ENCODE measurements at places on chromosomes 3 and 15.

DNA sequence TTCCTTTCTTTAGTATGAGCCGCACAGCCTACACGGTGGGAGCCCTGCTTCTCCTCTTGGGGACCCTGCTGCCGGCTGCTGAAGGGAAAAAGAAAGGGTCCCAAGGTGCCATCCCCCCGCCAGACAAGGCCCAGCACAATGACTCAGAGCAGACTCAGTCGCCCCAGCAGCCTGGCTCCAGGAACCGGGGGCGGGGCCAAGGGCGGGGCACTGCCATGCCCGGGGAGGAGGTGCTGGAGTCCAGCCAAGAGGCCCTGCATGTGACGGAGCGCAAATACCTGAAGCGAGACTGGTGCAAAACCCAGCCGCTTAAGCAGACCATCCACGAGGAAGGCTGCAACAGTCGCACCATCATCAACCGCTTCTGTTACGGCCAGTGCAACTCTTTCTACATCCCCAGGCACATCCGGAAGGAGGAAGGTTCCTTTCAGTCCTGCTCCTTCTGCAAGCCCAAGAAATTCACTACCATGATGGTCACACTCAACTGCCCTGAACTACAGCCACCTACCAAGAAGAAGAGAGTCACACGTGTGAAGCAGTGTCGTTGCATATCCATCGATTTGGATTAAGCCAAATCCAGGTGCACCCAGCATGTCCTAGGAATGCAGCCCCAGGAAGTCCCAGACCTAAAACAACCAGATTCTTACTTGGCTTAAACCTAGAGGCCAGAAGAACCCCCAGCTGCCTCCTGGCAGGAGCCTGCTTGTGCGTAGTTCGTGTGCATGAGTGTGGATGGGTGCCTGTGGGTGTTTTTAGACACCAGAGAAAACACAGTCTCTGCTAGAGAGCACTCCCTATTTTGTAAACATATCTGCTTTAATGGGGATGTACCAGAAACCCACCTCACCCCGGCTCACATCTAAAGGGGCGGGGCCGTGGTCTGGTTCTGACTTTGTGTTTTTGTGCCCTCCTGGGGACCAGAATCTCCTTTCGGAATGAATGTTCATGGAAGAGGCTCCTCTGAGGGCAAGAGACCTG is 13.2 kb downstream of the GREM1 start:
- DNase-seq, result peak; percentile 29

DNA sequence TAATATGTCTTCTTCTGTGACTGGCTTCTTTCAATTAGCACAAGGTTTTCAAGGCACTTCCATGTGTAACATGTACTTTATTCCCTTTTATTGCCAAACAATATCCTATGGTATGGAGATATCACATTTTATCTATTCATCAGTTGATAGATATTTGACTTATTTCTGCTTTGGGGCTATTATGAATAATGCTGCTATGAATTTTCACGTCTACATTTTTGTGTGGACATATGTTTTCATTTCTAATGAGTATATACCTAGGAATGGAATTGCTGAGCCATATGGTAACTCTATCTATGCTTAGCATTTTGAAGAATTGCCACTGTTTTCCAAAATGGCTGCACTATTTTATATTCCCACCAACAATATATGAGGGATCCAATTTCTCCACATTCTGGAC is 3.6 kb upstream of the AGTR1 start:
- DNase-seq, result no peak

DNA sequence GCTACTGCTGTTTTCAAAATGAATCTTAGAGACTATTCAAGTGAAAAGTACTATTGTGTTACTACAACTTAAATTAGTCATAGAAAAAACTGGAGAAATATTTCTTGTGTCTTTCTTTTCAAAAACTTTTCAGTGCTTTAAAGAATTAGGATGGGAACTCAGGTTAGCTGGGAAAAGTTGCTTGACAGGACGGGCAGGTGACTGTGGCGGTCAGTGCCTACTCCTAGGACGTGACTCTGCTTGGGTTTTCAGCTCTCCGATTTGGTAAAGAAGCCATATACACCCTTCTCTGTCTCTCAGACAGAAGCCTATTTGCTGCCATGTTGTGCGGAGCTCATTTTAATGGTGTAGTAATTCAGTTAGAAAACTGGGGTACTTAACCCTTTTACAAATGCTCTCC is 89.8 kb upstream of the CACNA2D3 start:
- no peak for DNase-seq

GRCh38 chr15:56495053-56495452 is 30.1 kb upstream of the MNS1 start:
- DNase-seq, result no peak

- no peak for DNase-seq
Observed at GRCh38 chr3:88433568-88433967, 283.8 kb downstream of the C3orf38 start.

- peak; percentile 100 for DNase-seq
Observed at GRCh38 chr15:45456212-45457106, 66.1 kb downstream of the SLC30A4 start.

GRCh38 chr3:193230610-193231009 is 10.4 kb upstream of the PLAAT1 start:
- DNase-seq, result no peak

DNA sequence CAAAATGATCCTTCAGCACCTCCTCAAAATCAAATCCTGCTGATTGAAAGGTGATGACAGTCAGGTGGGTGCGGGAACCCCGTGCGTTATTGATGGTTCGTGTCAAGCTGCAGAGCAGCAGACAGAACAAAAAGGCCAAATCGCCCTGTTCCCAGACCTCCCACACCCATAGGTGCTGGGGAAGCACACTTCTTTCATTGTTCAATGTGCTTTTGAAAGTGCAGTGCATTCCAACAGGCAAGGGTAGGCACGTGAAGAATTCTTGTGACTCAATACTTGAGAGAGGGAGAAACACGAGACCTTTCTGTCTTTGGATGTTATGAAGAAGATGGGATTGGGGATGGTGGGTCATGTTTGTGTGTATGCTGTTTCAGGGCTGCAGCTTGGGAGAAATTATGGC is 514.0 kb downstream of the MCTP2 start:
- no peak for DNase-seq
